ENCODE measurements at places on chromosomes 2 and 18.
A peak's percentile ranks its signal among the peaks of the same experiment; 100 is the strongest.

DNA sequence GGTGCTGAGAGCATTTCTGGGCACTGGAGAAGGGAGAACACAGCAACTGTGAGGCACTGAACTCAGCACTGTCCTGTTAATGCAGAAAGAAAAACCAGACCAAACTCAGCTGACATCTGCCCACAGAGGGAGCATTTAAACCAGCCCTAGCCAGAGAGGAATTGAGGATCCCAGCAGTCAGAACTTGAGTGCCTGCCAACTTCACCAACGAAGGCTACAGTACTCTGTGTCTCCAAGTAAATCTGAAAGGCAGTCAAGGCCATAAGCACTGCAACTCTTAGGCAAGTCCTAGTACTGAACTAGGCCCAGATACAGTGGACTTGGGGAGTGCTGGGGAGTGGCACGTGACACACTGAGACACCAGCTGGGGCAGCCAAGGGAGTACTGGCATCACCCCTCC lies 176.2 kb upstream of the ZC3H15 start:
- no peak for DNase-seq

- DNase-seq: no peak
Observed at GRCh38 chr18:23049698-23050373, 85.4 kb upstream of the CABLES1 start.

- DNase-seq: peak; percentile 68
Observed at GRCh38 chr18:59996370-59996966, 96.7 kb downstream of the PMAIP1 start.

DNA sequence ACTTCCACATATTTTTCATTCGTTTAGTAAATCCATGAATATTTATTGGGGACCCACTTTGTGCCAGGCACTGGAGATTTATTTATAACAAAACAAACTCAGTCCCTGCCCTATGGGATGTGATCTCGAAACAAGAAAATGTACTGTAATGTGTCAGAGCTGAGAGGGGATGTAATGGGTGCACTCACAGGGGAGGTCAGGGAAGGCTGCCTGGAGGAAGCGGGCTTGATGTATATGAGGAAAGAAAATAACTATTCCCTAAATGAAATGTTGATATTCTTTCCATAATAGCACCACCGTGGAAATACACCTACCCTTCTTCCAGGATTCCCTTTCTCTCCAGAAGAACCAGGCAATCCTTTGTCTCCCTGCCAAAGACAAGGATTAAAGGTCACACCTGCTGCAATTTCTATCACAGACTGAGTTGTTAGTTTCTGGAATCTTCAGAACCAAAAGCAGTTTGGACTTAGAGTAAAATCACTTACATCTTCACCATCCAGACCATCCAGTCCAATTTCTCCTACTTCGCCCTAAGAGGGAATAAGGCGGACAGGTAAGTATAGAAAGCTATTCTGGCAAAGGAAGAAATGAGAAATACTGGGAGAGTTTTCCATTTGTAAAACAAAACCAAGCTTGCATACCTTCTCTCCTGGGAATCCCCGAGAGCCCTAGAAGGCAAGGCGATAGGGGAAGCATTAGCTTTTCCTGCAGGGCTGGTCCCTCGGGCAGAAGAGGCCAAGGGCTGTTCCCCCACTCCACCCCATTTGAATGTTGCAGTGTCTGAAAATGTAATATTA lies 55.0 kb downstream of the COL6A3 start:
- DNase-seq: no peak

Measured in tongue (tissue), 3 donors.